ENCODE measurements at places on chromosomes 2 and 18.

- DNase-seq, result no peak
Observed at GRCh38 chr18:78670778-78671391, 308.7 kb upstream of the SALL3 start.

GRCh38 chr2:54586062-54586461 lies 129.9 kb downstream of the SPTBN1 start:
- DNase-seq, result no peak

DNA sequence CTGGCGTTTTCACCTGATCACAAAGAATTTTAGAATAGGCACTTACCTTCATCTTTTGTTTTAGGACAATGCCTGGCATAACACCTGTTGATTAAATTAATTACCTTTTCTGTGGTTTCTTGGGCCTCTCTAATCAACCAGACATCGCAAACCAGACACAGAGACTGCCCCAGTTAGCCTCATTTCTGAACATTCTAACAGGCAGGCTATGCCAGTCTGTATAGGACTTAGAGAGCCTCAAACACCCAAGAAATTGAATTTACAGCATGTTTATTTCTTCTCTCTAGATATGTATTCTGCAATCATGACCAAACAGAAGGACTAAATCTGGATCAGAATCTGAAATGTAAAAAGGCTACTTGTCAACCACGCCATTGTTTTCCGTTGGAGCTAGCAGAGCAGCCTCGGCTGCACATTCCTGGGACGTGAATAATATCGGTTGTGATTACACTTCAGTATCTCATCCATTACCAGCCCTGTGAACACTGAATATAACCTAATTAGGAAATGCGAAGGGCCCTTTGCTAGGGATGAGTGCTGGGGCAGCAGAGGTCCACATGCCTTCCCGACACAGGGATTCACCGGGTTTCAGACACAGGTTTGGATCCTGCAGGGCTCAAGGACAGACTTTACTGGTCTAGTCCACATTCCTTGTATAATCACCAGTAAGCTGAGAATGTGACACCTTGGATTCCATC lies 17.5 kb upstream of the CDC42EP3 start:
- no peak for DNase-seq

DNA sequence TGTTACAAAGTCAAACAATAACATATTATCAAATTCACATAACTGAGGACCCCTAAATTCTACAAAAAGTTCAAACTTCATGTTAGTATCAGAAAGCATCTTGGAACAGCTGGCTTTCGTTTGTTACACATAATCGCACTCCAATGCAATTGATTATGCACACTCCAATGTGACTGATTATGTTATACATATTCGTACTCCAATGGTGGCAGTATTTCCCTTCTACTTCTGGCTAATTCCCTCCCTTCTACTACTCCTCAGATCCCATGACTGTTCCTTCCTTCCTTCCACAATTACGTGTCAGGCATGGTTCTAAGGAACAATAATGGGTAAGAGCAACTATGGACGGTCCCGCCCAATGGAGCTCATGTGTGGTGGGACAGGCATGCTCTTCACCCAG lies 137.1 kb upstream of the CCDC150 start:
- DNase-seq, result no peak
